ENCODE measurements at places on chromosomes 1 and 21.

GRCh38 chr1:44050261-44050660, 19.0 kb upstream of the SLC6A9 start:
- DNase-seq, result no peak

GRCh38 chr1:95532335-95532734, 298.3 kb downstream of the RWDD3 start:
- DNase-seq, result no peak

- no peak for DNase-seq
These were observed 43.4 kb downstream of the KIAA1614 start for GRCh38 chr1:180956028-180956640.

GRCh38 chr1:30748098-30748698, 9.4 kb downstream of the LAPTM5 start:
- DNase-seq, result no peak

DNA sequence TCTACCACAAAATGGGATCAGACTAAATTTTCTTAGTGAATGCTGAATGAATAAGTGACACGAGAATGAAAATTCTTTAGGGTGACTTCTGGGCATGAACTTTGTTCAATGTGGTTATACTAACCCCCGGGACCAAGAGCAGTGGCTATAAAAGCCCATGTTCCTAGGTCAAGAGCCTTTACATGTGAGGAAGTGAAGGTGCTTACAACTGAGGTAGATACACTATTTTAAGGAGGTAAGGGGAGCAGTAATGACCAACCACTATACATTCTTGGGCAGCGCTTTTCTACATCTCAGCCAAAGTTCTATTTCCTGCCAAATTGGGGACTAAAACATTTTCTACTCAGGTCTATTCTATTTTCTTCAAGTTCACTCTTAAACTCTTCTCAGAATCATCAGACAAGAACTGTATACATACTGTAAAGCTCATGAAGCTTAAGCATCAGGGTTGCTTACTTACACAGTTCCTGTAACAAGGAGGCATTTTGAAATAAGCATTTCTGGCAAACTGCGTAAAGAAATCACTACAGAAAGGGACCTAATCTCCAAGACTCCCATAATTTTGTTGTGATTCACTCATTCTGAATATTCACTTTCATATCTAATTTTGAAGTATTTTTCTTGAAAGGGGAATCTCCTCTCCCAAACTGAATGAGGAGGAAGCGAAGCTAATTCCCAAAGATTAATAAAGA, 8.5 kb upstream of the ARHGAP29 start:
- no peak for DNase-seq

DNA sequence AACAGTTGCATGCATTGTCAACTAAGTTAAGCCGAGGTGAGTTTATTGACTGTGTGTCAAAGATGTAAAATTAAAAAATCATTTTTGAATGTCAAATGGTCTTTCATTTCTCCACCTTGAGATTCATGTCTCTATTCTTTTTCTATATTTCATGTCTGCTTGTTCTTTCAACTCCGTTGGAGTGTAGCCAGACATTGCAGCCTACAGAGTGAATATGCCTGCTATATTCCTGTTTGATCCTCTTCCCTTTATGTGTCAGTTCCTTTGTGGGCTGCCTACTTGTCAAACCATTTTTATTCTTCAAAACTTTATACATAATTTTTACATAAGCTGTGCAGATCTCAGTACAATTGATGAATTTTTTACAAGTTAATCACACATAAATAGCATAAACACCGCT, 1325.8 kb upstream of the PRMT6 start:
- DNase-seq, result no peak

- DNase-seq, result no peak
These were observed 77.1 kb upstream of the ACTL8 start for GRCh38 chr1:17678011-17678410.

DNA sequence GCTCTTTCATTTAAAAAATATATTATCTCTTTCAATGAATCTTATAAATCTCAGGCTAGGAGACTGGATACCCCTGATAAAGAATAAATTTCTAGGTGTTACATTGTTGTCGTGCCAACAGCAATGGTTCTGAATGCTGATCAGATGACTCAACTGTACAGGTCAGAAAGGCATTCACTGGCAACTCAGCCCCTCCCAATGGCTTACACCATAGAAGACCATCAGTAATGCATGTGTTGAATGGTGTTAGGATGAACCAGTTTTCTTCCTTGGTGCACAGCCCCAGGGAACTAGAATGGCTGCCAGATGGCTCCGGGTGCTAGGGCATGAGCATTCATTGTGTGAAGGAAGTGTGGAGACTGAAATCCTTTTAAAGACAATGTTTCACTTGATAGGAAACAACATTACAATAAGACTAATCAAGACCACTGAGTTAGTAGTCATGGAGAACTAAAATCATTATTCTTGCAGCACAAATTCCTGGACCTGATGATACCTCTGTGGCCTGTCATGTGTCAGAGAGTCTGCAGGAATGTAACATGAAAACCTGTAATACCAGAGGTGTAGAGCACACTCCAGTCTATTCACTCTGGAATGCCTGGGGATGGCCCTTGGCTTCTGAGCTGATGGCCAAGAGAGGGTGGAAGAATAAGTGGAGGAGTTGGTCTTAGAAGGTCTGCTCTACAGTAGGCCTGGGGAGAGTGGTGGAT, 187.7 kb upstream of the LMO4 start:
- DNase-seq, result no peak

DNA sequence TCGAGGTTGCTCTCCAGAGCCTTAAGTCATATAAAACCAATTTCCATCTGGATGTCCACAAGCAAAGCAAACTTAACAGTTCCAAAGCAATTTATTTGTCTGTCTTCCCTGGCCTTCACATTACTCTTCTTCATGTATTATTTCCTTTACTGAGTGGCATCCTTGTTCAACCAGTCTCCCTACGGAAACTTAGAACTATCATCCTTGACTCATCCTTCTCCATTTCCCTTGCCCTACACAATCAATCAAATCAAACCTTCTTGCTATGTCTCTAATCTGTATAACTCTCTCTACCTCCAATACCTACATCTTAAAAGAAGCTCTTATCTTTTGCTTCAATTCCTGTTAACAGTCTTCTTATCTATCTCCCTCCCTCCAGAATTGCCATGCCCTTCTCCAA, 25.4 kb downstream of the EGLN1 start:
- no peak for DNase-seq

DNA sequence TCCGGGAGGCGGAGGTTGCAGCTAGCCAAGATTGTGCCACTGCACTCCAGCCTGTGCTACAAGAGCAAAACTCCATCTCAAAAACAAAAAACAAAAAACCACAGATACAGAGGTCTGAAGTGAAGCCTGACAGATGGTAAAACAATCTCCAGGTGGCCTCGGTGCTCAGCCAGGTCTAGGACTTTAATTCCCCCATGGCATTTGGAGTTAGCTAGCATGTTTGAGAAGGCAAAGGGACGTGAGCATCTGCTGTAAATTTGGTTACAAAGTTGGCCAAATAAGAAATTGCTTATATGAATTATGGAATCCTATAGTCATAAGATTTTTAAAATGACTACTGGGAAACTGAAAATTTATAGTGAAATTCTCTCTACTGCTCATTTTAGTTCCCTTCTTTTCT, 98.3 kb upstream of the FMN2 start:
- no peak for DNase-seq

- no peak for DNase-seq
These were observed 30.4 kb downstream of the SLC19A1 start for GRCh38 chr21:45511661-45512431.

GRCh38 chr1:162421258-162422164, 9.6 kb upstream of the SH2D1B start:
- no peak for DNase-seq

Data from ELF-1 (cell line).